ENCODE measurements at places on chromosomes 11 and 22.

- no peak for DNase-seq
Measured at GRCh38 chr11:85627332-85627997, at the start of gene DLG2. TSS of gene DLG2 (minus strand) at chr11:85627344.

DNA sequence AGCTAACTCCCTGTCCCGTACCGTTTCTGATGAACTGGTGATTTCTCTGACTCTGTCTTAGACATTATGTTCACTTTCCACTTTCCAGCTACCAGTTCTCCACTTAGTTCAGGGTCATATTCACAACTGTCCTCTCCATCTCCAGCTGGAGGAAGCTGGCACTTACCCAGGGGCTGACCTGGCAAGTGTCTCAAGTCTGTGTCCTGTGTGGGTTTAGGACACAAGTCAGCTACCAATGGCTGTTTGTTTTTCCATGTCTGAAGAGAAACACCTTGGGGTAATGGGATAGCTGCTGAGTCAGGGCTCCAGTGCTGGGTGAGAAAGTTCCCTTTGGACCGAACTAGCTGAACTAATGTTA lies 134.4 kb downstream of the CSNK2A3 start:
- DNase-seq = no peak

DNA sequence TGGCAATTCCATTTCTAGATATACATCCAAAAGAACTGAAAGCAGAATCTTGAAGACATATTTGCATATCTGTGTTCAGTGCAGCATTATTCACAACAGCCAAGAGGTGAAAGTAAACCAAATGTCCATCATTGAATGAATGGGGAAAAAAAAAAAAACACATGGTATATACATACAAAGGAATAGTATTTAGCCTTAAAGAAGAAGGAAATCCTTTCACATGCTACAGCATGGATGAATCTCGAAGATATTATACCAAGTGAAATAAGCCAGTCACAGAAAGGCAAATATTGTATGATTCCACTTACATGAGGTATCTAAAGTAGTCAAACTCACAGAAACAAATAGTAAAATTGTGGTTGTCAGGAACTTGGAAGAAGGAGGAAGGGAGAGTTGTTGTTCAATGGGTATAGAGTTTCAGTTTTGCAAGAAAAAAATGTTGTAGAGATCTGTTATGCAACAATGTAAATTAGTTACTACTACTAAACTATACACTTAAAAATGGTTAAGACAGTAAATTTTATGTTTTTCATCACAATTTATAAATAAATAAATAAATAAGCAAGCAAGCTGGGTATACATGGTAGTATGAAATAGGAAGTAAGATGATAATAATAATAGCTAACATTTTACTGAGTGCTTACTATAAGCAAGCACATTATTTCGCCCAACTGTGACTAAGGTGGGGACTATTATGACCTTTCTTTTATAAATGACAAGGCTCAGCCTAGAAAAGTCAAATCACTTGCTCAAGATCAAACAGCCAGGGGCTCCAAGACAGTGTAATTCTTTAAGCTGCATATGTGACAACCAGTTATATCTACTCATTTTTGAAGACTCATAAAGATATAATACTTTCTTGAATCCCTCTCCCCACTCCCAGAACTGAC lies 50.0 kb downstream of the FAM168A start:
- DNase-seq = no peak

GRCh38 chr22:22895776-22896445 lies 8.3 kb downstream of the IGLL5 start:
- DNase-seq = no peak

- DNase-seq = no peak
Measured at GRCh38 chr22:17896586-17896985, 122.3 kb upstream of the BID start.

GRCh38 chr11:73528483-73529203 lies 69.3 kb downstream of the FAM168A start:
- DNase-seq = no peak

- DNase-seq = no peak
Measured at GRCh38 chr11:107249054-107249453, 208.6 kb downstream of the CWF19L2 start.

- DNase-seq = peak; percentile 47
Measured at GRCh38 chr22:19607192-19608002, 83.2 kb upstream of the CLDN5 start.

- no peak for DNase-seq
Measured at GRCh38 chr11:47928426-47928825, 51.9 kb upstream of the PTPRJ start.

- peak; percentile 76 for DNase-seq
Measured at GRCh38 chr22:31089160-31090100, 8.3 kb downstream of the SMTN start.

GRCh38 chr11:34928960-34929680 lies 12.7 kb downstream of the PDHX start:
- no peak for DNase-seq

DNA sequence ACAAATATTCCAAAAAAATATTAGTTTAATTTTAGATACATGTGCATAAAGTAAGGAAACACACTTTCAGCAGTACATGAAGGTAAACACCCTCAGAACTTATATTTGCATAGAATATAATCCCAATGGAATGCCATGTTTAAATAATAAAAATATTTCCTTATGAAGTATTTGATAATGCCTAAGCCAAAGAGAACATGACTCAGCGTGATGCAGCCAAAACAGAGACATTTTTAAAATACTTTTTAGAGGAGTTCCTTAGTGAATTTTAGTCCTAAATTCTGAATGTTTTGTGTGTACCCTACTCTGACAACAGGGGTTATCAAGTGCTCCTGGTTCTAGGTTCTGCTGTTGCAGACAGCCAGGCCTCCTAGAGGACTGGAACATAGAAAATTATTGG lies 39.1 kb upstream of the POU2AF2 start:
- DNase-seq = no peak

DNA sequence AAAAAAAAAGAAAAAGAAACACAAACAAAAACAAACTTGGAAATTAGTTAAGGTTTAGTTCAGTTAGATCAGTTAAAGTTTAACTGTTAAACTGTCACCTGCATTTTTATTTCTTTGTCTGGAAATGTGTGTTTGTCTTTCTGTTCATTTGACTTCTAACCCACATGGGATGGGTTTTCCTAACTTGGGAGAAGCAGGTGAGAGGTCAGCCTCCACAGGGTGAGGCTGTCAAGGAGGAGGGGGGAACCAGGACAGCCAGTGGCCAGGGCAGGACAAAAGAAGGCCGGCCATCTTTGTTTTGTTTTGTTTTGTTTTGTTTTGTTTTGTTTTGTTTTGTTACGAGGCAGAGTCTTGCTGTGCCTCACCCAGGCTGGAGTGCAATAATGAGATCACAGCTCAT lies 13.4 kb upstream of the GCAT start:
- DNase-seq = no peak

GRCh38 chr11:86893235-86893634 lies 62.0 kb downstream of the FZD4 start:
- DNase-seq = no peak
